Stimulated activated CD4-positive, alpha-beta T cell treated with anti-CD3 and anti-CD28 coated beads, TNF-alpha, amount 100 ng/mL, for 48 hours (primary cell): ENCODE measurements at places on chromosomes 4 and X.

- no peak for DNase-seq
Measured at GRCh38 chr4:38818441-38818976, 13.9 kb upstream of the TLR1 start.

DNA sequence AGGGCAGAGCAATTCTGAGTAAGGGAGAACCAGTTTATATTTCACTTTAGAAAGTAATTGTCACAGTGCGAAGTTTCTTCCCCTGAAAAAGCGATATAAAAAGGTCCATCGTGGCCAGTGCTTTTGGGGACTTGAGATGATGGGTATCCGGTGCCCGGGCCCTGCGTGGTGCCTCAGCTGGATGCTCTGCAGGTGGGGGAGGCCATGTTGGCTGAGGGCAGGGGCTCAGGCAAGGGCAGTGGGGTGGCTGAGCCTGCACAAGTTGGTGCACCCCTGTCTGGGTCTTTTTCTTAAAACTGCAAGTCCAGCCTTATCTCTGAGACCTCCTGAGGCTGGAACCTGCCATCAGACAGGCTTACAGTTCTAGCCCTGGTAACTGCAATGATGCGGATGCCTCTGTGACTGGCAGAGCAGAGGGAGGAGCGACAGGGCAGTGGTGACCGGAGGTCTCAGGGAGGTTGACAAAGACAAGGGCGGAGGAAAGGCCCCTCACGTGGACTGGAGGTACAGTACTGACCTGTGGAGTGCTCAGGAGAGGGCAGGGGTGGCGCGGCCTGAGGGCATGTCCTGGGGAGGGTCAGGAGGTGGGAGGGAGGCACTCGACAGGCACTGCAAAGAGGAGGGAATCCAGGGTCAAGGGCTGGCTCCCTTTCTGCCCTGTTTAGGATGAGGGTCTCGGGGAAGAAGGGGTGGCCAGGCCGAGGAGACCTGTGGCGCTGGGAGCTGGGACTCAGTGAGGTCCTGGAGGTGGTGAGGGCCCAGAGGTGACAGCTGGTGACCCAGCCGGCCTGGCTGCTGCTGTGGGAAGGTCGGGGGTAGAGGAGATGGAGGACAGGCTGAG is 1.8 kb downstream of the RGS12 start:
- DNase-seq, result no peak

DNA sequence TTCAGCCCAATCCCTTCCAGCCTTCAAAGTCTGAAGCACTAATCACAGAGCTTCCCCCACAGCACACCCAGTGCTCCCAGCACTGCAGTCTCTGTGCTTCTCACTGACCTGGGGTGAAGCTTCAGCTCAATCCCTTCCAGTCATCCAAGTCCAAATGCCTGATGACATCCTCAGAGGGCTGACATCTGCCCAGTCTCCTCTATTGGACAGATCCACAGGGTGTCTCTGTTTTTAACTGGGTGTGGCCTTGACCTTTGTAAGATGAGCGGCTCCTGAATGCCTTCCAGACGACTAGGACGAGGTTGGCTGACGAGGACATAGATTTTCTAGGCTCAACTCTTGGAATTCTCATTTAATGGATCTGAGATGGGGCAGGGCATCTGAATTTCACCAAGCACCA is 7.6 kb upstream of the SLC2A9 start:
- DNase-seq, result no peak

- DNase-seq, result no peak
Measured at GRCh38 chrX:134849390-134849789, 141.4 kb upstream of the SMIM10 start.

GRCh38 chr4:122625156-122625555 is 4.3 kb upstream of the IL21 start:
- no peak for DNase-seq
